Dermis microvascular lymphatic vessel endothelial cell (primary cell): ENCODE measurements at places on chromosomes 7 and 10. TPM values are rescaled to one million over a fixed set of nuclear protein-coding genes. Genes with fewer than 3 reads are reported as not detected.
A peak's percentile ranks its signal among the peaks of the same experiment; 100 is the strongest.

GRCh38 chr7:2893411-2893861 is 49.3 kb upstream of the GNA12 start:
- no peak for DNase-seq

DNA sequence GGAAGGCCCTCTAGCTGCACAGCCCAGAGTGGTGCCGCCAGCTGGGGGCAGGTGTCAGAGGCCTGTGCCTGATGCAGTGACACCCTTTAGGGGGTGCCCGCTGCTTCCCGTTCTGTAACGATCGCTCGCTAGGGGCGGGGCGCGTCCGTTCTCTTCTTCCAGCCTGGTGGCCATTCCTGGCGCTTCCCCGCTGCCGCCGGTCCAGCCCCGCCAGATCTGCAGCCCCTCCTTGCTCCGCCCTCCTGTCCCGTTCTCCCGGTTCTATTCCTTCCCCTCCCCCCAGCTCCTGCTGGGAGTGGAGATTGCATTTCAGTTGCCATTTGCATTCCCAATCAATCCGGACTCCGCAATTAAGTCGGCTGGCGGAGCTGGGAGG is 39.2 kb downstream of the AGAP3 start:
- DNase-seq: no peak

DNA sequence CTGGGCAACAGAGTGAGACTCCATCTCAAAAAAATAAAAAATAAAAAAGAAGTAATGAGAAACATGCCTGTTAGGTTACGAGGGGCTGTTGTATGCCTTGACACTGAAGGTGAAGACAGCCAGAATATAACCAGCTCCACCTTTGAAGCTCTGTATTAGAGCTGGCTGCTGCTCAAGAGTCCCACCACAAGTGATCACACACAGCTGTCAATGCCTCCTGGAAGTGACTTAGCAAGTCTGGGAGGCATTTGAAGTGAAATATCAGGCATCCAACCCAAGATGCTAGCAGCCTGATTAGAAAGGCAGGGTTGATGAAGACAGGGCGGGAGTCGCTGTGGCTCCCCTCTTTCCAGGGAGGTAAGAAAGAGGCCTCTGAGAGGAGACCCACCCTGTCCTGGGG is 34.1 kb upstream of the INPP5F start:
- no peak for DNase-seq

- no peak for DNase-seq
These were observed 31.0 kb downstream of the TNKS2 start for GRCh38 chr10:91829268-91829667.

DNA sequence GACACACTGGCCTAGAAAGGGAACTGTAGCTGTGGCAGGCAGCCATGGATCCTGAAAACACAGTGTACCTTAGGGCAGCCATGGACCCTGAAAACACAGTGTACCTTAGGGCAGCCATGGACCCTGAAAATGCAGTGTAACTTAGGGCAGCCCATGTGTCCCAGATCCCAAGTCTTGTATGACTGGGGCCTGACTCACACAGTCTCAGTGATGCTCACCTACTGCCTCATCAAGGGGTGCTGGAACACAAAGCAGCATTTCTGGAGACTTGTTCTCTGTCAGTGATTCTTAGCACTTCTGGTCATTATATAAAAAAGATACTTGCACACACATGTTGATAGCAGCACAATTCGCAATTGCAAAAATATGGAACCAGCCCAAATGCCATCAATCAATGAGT is 70.2 kb upstream of the LAMB4 start:
- DNase-seq: no peak

GRCh38 chr7:102230593-102230992 is 56.1 kb upstream of the SH2B2 start:
- no peak for DNase-seq

- DNase-seq: no peak
These were observed 243.9 kb downstream of the REEP3 start for GRCh38 chr10:63765126-63765525.

DNA sequence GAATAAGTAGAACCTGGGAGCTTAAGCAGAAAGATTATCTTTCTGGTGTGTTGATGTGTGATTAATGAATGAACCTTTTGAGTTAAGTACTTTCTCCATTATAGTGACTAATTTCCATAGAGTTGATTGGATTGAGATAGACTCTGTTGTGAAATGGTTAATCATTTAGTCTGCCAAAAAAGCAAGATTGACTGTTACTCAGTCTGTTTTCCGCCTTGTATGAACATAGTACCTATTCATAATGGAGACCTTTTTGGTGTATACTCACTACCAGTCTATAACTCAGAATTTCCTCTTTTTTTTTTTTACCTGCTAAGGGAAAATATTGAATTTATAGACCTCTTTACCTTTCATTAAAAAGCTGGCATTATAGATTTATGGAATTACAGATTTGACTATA is 14.4 kb upstream of the NPVF start:
- no peak for DNase-seq

DNA sequence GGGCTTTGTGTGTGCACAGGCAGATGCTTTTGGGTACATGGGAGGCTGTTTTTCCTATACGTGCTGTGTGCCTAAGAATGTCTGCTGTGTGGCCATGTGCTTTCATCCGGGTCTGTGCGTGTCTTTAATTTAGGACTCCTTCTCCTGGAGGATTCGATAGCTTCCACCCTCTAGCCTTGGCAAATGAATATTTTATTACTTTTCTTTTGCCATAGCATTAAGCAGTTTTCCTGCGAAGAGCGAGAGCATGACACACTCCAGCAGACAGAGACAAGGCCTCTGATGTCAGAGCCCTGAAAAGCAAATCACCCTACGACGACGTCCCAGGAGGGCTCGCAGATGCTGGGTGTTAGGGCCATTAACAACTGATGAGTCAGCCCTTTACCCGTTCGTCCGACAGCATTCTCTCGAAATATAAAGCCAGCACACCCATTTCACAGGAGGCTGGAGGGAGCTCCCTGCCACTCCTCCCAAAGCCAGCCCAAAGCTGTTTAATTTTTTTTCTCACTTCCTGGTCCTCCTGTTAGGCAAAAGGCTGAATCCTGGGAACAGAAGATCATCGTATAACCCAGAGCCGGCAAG is 311.3 kb upstream of the ZMIZ1 start:
- DNase-seq: peak; percentile 35

GRCh38 chr7:79515358-79515757 is 61.9 kb upstream of the MAGI2 start:
- no peak for DNase-seq

DNA sequence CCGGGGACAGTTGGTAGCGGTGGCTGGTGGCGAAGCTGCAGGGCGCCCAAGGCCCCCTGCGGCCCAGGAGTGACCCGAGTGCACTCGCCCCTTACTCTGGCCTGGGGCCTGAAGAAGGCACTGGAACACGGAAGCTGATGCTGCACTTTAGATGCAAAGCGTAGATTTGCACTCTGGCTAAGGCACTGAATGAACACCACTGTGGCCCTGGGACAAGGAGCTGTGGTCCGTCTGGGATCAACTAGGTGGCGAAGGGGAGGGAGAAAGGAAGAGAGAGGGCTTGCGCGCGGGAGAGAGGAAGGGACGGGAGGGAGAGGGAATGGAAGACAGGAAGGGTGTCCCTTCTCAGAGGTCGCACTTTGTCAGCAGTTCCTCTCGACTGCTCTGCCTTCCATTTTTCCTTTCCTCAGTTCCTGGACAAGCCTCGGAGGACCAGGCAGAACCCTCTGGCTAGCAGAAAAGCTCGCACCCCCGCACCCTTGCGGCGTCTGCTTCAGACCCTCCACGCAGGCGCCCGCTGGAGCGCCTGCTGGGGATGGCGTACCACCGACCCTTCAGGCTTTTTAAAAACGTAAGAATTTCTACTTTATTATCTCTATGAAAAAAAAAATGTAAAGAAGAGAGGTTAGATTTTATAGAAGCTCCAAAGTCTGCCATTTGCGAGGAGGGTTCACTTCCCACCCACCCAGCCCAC is 1.2 kb downstream of the FERD3L start:
- no peak for DNase-seq

- DNase-seq: no peak
These were observed 96.9 kb downstream of the CD36 start for GRCh38 chr7:80735330-80735729.

DNA sequence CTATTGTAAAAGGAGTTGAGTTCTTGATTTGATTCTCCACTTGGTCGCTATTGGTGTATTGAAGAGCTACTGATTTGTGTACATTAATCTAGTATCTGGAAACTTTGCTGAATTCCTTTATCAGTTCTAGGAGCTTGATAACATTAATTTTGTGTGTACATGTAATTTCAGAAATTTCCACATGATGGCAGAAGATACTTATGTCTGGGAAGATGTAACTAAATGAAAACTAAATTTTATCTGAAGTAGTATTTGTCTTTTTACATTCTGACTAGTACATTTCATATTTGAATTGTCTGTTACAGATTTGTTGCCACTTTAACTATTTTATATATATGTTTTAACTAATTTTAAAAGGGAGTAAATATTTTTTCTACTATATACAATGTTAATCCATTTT is 27.6 kb downstream of the SDHAF3 start:
- peak; percentile 49 for DNase-seq

DNA sequence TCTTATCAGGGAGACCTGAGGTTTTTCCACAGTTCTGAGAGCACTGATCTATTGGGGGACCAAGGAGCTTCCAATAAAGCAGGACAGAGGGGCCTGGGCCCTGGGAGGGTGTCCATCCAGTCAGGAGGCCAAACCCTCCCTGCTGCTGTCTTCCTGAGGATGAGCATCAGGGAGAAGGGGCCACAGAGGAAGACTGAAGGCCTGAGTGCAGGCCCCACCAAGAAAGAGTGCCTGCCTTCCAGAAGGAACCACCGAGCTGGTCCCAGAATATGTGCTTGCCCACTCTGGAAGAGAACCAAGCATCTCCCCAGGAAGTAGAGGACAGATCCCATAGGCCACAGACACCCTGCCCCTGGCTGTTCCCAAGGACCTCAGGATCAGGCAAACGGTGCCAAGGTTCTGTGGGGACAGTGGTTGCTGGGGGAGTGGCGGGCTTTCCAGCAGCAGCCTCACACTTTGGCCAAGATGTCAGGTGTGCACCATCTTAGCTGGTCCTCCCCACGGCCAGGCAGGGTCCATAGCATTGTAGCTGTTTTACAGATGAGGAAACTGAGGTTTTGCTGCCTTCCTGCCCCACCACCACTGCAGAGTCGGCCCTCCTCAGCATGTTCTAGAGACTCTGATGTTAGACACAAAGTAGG is 199.4 kb downstream of the GRID1 start:
- no peak for DNase-seq

- DNase-seq: no peak
These were observed 244.4 kb downstream of the DYNC1I1 start for GRCh38 chr7:96016735-96017134.

- DNase-seq: no peak
These were observed 221.5 kb downstream of the ADAM12 start for GRCh38 chr10:126166797-126167196.

The SLC25A13 gene
- 21.6 and 30.1 TPM in 2 replicates for total RNA-seq

The PRKG1 gene
- total RNA-seq: 0.64 and 2.7 TPM in 2 replicates

The TPK1 gene
- total RNA-seq: 16.4 and 17.7 TPM in 2 replicates

The CAV1 gene
- total RNA-seq: 644 and 1,184 TPM in 2 replicates

The ZNF804B gene
- total RNA-seq: not detected in 2 replicates
